ENCODE measurements at places on chromosomes 1 and 21. TPM values are rescaled to one million over a fixed set of nuclear protein-coding genes. Genes with fewer than 3 reads are reported as not detected.

The LCE3E gene
- total RNA-seq, result not detected

The MAP3K7CL gene
- total RNA-seq, result 5.3 TPM

The ADCY10 gene
- not detected for total RNA-seq

The RSPO1 gene
- not detected for total RNA-seq

The GSTM4 gene
- total RNA-seq, result 18.8 TPM

The WNT4 gene
- not detected for total RNA-seq

The CDC20 gene
- 257 TPM for total RNA-seq

The SUSD4 gene
- 0.03 TPM for total RNA-seq

The RAD54L gene
- total RNA-seq, result 10.4 TPM

The FAM131C gene
- total RNA-seq, result not detected

The APP gene
- total RNA-seq, result 177 TPM

The VSIG8 gene
- not detected for total RNA-seq

- H3K4me1 ChIP-seq, result peaks cover 41% of the 10 kb centered on the region
- H3K4me3 ChIP-seq, result no peak overlapping the region
- no peaks in the 10 kb centered on the region for H3K27me3 ChIP-seq
- DNase-seq, result peak; percentile 83
- no peaks in the 10 kb centered on the region for H3K36me3 ChIP-seq
- H3K27ac ChIP-seq, result peak overlapping the region; percentile 59
Observed at GRCh38 chr1:150192012-150192411, 42.3 kb downstream of the PLEKHO1 start.

DNA sequence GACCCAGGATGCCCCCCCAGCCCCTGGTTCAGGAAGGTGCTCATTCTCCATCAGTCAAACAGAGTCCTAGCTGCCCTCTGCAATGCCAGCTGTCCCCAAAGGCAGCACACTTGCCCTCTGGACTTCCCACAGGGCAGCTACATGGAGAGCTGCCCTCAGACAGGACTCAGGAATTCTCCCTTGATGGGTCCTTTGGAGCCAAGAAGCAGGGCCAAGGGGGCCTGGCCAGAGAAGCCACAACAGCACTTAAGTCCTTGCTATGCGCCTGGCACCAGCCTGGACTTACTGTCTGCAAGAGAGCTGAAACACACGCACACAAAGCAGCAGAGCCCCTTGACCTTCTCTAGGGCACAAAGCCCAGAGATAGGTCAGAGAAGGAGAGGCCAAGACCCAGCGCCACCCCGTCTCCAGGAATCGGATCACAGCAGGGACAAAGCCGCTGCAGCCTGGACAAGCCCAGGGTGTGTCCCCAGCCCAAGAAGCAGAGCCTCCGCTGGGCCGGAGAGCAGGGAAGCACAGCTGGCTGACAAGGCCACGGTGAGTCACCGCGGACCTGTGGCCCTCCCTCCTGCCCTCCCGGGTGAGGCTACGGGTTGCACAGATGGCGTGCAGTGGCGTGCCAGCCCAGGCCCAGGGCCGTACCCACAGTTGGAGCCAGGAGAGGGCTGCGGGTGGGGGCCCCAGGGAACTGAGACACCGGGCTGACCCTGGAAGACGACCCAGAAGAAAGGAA lies 1.7 kb downstream of the WNT9A start:
- H3K27me3 ChIP-seq, result no peaks in the 10 kb centered on the region
- peak; percentile 69 for DNase-seq
- peaks cover 42% of the 10 kb centered on the region for H3K4me1 ChIP-seq
- peak overlapping the region; percentile 68 for H3K4me3 ChIP-seq
- peaks cover 3% of the 10 kb centered on the region for H3K36me3 ChIP-seq
- H3K27ac ChIP-seq, result no peak overlapping the region

DNA sequence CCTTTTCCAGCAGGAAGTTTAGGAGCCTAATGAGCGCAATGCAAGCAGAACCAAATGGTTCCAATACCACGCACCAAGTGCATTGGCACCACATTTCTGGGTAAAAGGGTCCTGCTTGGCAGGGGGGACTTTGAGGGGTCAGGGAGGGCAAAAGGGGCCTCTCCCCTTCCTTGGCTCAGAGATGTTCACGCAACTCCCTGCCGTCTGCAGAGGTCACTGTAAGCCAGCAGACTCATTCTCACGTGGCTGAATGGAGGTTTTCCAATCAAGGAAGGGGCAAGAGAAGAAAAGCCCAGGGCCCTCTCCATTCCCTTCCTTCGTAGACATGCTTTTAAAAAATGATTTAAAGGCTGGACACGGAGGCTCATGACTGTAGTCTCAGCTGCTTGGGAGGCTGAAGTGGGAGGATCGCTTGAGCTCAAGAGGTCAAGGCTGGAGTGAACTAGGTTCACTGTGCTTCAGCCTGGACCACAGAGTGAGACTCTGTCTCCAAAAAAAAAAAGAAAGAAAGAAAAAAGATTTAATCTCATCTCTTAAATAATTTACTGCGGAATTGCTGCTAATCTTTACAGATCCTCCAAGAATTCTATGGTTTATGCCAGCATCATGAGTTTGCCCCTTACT lies 80.3 kb downstream of the RUNX3 start:
- peaks cover 11% of the 10 kb centered on the region for H3K36me3 ChIP-seq
- peaks cover 8% of the 10 kb centered on the region for H3K4me1 ChIP-seq
- no peaks in the 10 kb centered on the region for H3K27me3 ChIP-seq
- no peak overlapping the region for H3K4me3 ChIP-seq

- no peak overlapping the region for H3K27ac ChIP-seq
- DNase-seq, result peak; percentile 25
- peaks cover 80% of the 10 kb centered on the region for H3K36me3 ChIP-seq
- no peaks in the 10 kb centered on the region for H3K4me1 ChIP-seq
Observed at GRCh38 chr1:248850536-248851251, 8.2 kb downstream of the ZNF692 start.

DNA sequence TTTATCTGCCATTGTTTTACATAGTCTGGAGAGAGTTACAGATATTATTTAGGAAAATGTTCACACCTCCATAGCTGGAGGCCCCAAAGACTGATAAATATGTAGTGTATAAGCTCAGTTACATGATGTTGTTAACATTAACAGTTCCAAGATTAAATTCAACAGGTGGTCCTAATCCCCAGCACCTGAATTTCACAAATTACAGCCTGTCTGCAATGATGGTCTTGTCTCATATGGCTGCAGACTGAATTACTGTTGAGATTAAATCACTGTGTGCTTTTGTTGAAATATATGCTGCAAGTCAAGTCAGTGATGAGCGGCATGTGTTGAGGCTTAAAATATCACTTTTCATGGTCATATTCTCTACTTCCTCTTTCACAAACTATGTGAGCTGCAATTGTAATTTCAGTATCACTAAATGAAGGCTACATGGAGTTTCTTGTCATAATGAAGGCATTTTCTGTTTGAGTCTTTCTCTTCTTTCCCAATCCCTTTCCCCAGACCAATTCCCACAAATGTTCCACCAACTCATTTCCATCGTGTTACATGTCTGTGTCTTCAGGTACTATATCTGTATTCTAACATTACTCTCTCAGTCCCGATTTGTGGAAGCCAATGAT lies 4.2 kb downstream of the ST6GALNAC5 start:
- no peak for DNase-seq
- H3K4me3 ChIP-seq, result no peak overlapping the region
- peaks cover 14% of the 10 kb centered on the region for H3K4me1 ChIP-seq
- no peaks in the 10 kb centered on the region for H3K36me3 ChIP-seq
- peaks cover 51% of the 10 kb centered on the region for H3K27me3 ChIP-seq
- no peak overlapping the region for H3K27ac ChIP-seq

GRCh38 chr1:8512504-8512903 lies 194.6 kb downstream of the SLC45A1 start:
- no peak for DNase-seq
- H3K4me1 ChIP-seq, result peaks cover 27% of the 10 kb centered on the region
- H3K36me3 ChIP-seq, result 0 out of 2 replicates have a peak, but pooled peaks cover 4% of the 10 kb centered on the region
- H3K27ac ChIP-seq, result no peak overlapping the region

DNA sequence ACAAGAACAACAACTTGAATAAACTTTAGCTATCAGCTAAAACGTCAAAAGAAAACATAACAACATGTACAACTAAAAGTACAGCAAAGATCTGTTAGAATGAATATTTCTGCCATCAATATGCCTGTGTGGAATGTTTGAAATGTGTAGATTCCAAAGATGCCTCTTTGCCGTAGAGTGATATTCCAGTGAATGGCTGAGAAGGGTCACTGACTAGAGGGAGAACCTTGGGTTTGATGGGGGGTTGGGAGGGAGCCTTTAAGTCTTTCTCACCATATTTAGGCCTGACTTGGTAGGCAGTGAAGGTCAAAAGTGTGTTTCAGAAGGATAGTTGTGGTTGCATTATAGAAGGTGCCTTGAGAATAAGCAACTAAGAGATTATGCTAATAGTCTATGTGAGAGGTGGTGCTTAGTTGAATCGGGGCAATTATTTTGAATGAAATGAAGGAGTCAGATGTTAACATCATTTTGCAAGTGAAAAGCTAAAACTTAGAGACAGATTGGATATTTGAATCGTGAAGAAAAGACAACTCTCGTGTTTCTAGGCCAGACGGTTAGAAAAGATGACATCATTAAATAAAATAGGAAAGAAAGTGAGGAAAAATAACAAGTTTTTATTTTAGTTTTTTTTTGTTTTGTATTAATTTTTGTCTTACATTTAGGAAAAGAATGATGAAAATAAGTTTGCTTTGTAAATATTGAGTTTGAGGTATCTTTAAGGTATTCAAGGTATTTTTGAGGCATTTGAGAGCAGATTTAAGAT lies 53.8 kb downstream of the PLA2G4A start:
- H3K4me1 ChIP-seq, result no peaks in the 10 kb centered on the region
- H3K36me3 ChIP-seq, result no peaks in the 10 kb centered on the region
- no peak overlapping the region for H3K4me3 ChIP-seq
- no peak for DNase-seq
- H3K27ac ChIP-seq, result no peak overlapping the region
- H3K27me3 ChIP-seq, result no peaks in the 10 kb centered on the region

GRCh38 chr21:18529254-18529653 lies 125.7 kb upstream of the TMPRSS15 start:
- H3K27me3 ChIP-seq, result no peaks in the 10 kb centered on the region
- H3K4me3 ChIP-seq, result no peak overlapping the region
- no peak for DNase-seq
- H3K4me1 ChIP-seq, result no peaks in the 10 kb centered on the region
- no peak overlapping the region for H3K27ac ChIP-seq

- H3K27ac ChIP-seq, result no peak overlapping the region
- no peak for DNase-seq
- H3K27me3 ChIP-seq, result no peaks in the 10 kb centered on the region
- peaks cover 44% of the 10 kb centered on the region for H3K4me1 ChIP-seq
- H3K36me3 ChIP-seq, result no peaks in the 10 kb centered on the region
- no peak overlapping the region for H3K4me3 ChIP-seq
Observed at GRCh38 chr1:9891207-9891606, 18.9 kb downstream of the CTNNBIP1 start.

GRCh38 chr21:18725653-18726052 lies 322.1 kb upstream of the TMPRSS15 start:
- H3K36me3 ChIP-seq, result no peaks in the 10 kb centered on the region
- DNase-seq, result no peak
- no peaks in the 10 kb centered on the region for H3K27me3 ChIP-seq
- H3K4me1 ChIP-seq, result no peaks in the 10 kb centered on the region
- H3K27ac ChIP-seq, result no peak overlapping the region
- H3K4me3 ChIP-seq, result no peak overlapping the region

DNA sequence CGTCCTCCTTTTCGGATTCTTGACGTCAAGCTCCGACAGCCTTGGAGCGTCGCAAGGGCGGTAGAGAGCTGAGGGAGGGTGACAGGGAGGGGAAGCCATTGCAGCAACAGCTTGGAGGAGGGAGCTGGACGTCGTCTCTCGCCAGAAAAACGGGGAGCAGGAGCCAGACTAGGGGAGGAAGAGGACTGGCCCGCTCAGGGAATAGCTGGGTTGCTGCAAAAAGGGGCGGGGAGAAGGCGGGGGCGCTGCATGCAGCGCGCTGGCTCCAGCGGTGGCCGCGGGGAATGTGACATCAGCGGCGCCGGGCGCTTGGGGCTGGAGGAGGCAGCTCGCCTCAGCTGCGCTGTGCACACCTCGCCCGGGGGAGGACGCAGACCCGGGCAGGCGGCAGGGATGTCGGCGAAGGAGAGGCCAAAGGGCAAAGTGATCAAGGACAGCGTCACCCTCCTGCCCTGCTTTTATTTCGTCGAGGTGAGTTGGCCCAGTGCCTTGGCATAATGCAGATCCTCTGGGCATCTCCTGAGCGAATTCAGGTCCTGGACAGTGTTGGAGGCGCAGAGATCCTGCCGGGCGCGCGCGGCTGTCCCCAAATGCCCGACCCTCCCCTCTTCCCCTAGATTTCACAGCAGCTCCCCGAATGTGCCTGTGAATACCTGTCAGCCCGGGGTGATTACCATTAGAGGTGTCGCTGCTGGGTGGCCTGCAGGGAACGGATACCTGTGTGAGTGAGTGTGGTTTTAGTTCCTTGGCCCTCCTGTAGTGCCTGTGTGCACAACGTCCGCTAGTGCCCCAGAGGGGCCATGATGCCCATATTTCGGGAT lies at the start of gene PLPPR4:
Gene PLPPR4 (plus strand): TSS at position 292 of the 821 bp plus-strand sequence. CDS start 102 bp downstream, at position 394.
- H3K4me1 ChIP-seq, result peaks cover 33% of the 10 kb centered on the region
- H3K27me3 ChIP-seq, result no peaks in the 10 kb centered on the region
- DNase-seq, result peak; percentile 58
- no peak within 1 kb of the TSS for H3K27ac ChIP-seq

DNA sequence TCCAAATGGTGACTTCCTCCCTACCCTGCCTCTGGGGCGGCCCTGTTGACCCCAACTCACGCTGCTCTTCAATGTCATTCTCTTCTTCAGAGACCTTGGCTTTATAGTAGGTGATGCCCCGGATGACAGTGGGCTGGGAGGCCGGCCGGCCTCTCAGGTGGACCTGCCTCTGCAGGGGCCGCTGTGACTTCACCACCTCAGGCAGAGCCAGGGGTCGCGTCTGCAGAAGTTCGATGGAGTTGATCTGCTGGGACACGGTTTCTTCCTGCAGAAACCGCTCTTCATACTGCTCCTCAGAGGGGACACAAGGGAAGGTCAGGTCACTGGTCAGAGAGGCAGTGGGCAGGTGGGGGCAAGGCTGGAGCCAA lies 23.6 kb downstream of the OLFML2B start:
- H3K36me3 ChIP-seq, result no peaks in the 10 kb centered on the region
- no peak for DNase-seq
- H3K4me3 ChIP-seq, result no peak overlapping the region
- peaks cover 48% of the 10 kb centered on the region for H3K4me1 ChIP-seq

- H3K4me3 ChIP-seq, result no peak overlapping the region
- H3K36me3 ChIP-seq, result no peaks in the 10 kb centered on the region
- H3K27ac ChIP-seq, result no peak overlapping the region
- H3K4me1 ChIP-seq, result no peaks in the 10 kb centered on the region
- DNase-seq, result no peak
Observed at GRCh38 chr1:61979729-61980128, 214.9 kb upstream of the L1TD1 start.

GRCh38 chr1:242467556-242468145 lies 56.8 kb downstream of the PLD5 start:
- no peak overlapping the region for H3K4me3 ChIP-seq
- H3K36me3 ChIP-seq, result no peaks in the 10 kb centered on the region
- no peaks in the 10 kb centered on the region for H3K4me1 ChIP-seq
- DNase-seq, result peak; percentile 50

DNA sequence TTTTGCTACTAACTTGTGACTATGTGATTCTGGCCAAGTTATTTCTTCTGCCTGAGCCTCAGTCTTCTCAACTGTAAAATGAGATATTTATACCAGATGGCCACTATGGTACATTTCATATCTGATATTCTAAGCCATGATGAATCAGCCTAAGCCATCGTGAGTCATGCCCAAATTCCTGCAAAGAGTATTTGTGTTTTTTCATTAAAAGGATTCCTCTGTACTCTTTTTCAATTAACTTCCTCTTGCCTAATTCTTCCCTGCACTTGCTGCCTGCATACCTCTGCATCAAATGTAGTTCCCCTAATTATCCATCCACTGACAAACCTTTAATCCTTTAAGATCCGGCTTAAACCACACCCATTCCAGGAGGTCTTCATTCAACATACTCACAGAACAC lies 575.1 kb upstream of the BEND5 start:
- no peaks in the 10 kb centered on the region for H3K36me3 ChIP-seq
- no peak overlapping the region for H3K27ac ChIP-seq
- no peaks in the 10 kb centered on the region for H3K27me3 ChIP-seq

- H3K4me1 ChIP-seq, result peaks cover 28% of the 10 kb centered on the region
- no peaks in the 10 kb centered on the region for H3K36me3 ChIP-seq
- DNase-seq, result peak; percentile 37
- no peak within 1 kb of the TSS for H3K27ac ChIP-seq
Observed at GRCh38 chr1:206002871-206003801, at the start of gene RAB7B. TSS of gene RAB7B (minus strand) at chr1:206003395. CDS start at chr1:205994135, 9,260 bp downstream.

Data from SJSA1 (cell line).